ENCODE measurements at places on chromosomes 7 and 10.

DNA sequence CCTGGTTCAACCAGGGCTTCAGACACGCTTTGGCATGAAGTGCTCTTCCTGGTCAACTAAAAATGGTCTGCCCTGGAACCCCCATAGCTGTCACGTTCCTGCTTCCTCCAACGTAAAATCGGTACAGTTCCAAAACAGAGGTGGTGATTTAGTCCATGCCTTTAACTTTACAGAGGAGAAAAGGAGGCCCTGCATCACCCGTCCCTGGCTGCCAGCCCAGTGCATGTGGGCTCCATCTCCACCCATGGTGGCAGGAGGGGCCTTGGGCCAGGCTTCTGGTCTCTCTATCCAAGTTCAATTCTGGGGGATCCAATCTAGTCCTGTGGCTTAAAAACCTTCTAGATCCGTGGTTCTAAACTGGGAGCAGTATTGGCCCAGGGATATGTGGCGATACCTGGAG is 18.7 kb downstream of the ECHDC3 start:
- no peak for DNase-seq

- DNase-seq = no peak
Observed at GRCh38 chr10:98424295-98425254, 9.6 kb upstream of the PYROXD2 start.

DNA sequence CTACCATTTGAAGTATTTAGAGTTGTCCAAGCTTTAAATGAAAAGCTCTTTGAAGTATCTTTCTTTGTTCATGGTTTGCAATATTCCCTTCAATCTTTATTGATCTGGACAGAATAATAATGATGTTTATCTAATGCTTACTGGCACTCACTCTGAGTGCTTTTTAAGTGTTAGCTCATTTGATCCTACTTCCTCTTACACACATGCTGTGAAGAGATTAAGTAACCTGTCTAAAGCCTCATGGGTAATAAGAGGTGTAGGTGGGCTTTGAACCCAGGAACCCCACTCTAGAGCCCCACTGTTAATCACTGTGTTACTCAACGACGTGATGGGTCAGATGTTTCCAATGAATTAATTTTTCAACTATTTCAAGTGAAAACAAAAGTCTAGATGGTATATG is 31.1 kb upstream of the ADD3 start:
- DNase-seq = no peak

GRCh38 chr7:112997831-112998230 is 88.8 kb downstream of the GPR85 start:
- DNase-seq = no peak

DNA sequence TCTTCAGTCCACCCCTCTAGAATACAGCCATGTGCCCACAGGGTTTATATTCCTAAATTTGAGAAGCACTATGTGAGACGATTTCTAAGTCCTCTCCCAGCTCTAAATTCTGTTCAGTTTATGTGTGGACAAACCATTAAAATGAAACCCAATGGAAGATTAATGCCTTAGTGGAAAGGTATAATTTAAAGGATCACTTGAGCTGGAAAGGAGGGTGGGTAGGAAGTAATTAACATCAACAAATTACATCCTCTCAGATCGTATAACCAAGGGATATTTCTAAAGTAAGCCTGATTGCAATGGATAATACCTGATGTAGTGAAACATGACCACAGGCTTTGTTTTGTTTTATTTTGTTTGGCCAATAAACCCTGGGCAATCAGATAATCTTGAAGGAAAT is 511.0 kb upstream of the COBL start:
- no peak for DNase-seq

DNA sequence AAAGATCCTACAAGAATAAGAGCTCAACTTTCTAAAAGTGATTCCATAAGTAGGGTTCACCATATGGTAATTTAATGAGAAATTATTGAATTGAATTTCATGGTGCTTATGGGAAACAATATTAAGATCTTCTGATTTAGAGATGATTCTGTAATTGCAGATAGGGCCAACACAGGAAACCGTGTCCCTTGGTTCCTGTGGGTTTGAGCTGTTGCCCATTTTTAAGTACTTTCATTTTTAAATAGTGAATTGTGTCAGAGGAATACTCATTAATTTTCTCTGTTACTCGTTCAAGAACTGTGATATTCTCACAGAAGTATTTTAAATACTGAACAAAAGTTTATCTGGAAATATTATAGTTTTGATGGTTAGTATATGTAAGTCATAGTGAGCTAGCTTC is 129.2 kb downstream of the SRI start:
- DNase-seq = no peak

DNA sequence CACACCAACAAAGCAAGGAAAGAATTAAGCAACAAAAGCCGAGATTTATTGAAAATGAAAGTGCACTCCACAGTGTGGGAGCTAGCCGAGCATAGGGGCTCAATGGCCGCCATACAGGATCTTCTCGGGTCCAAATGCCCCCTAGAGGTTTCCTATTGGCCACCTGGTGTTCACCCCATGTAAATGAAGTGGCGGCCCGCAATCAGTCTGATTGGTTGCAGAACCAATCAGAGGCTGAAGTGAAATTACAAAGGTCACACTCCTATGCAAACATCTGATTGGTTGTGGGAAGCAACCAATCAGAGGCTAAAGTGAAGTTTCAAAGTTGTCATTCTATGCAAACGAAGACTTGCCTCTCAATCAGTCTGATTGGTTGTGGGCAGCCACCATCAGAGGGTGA is 61.8 kb upstream of the SLC35B4 start:
- no peak for DNase-seq

- DNase-seq = no peak
Observed at GRCh38 chr7:143448429-143448828, 5.2 kb downstream of the TAS2R60 start.

DNA sequence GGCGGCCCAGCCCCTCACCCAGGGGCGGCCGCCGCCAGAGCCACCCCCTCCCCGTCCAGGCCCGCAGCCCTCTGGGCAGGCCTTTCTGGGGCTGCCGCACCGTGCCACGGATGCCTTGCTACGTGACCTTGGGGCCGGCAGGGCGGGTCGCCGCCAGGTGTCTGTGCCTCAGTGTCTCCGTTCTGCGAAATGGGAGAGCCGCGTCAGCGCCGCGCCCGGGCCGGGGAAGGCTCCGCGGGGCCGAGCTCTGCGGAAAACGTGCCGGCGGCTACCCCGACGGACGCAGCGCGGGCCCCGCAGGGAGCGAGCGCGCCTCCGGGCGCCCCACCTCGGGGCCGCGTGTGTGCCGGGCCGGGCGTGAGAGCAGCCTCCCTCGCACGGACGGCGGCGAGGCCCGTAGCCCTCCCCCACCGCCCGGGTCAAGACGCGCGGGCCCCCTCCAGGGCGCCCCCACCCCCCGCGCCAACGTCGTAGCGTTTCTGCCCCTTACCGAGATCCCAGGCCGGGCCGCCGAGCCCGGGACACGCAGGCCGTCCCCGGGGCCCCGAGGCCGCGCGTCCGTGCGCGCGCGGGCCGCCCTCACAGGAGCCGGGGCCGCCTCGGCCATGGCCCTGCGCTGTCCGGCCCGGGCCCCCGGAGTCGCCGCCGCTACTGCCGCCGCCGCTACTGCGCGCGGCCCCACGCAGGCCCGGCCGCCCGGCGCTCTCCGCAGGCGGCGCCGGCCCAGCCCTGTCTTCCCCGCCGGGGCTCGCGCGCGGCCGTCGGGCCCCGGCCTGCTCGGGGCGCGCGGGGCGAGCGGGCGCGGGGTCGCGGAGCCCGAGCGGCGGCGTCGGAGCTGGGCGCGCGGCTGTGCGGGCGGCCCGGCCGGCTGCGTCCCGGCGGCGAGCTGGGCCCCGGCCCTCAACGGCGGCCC is 1.1 kb downstream of the ZNF777 start:
- peak; percentile 43 for DNase-seq

DNA sequence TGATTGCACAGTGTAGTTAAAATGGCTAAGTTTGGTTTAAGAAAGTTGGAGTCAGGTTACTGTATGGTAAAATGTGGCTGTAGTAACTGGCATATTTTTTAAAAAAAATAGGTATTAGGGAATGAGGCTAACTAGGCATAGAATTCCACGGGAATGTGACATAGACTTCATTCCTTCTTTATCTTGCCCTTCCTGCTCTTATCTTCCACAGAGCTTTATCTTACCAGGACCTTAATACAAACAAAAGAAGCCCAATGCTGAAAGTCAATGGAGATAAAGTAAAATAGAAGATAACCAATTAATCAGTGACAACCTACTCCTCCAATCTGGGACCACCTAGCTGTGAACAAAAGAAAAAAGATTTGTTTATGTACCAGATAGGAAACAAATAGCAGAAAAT is 58.1 kb downstream of the TET1 start:
- DNase-seq = no peak

GRCh38 chr7:149302222-149302621 is 40.2 kb downstream of the ZNF783 start:
- no peak for DNase-seq

DNA sequence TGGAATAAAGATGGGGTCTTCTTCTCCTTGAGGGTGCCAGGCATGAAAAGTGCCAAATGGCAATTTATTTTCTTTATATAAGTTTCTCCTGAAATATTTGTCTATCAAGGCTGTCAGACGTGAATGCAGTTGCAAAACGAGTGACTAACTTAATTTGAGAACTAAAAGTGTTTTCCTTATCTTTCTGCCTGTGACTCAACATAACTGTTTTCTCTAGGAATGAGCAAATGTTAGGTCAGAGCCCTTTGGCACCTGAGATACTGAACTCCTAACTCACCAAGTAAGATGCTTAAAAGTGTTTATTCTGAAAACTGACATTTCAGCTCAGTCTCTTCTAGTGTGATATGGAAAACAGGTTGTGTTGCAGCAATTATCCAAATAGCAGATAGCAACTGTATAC is 197.0 kb downstream of the STK31 start:
- no peak for DNase-seq

GRCh38 chr10:62610649-62611229 is 193.8 kb upstream of the ADO start:
- peak; percentile 87 for DNase-seq

DNA sequence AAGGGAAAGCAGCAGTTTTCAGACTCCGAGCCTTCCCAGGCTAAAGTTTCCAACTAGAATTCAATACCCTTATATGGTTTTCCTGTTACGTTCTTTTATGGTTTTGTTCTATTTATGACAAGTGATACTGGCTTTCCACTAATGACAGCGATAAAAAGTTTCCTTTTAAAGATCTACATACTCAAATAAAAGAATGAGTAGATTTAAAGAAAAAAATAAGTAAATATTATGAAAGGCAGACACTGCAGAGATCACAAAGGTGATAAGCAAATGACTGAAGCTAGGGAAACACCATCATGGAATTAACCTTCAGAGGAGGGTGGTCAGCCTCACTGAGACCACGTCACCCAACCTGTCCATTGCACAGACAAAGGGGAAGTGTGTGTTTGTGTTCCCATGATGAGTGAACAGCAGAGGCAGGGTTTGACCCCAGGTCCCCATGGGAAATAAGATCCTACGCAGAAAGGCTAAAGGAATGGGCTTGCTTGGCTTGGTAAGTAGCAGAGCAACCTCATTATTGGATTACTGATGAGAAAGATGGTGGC is 4.0 kb downstream of the VSIR start:
- DNase-seq = peak; percentile 41

- no peak for DNase-seq
Observed at GRCh38 chr7:20474249-20474648, 141.2 kb upstream of the ABCB5 start.

GRCh38 chr10:80211786-80212185 is 6.4 kb upstream of the ANXA11 start:
- DNase-seq = no peak

DNA sequence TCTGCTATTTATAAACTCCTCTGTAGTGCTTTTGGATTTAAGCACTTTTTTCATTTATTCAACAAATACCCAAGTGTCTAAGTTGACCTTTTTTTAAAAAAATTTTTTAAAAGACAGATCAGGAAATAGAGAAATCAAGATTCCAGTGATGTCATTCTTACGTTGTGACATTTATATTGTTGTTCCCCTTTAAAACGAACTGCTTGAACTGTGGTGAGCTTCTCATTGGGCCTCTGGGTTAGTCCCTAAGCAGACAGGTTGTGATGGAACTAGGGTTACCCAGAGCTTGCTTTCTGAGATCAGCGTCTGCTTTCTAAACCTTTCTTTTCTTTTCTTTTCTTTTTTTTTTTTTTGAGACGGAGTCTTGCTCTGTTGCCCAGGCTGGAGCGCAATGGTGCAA is 22.4 kb downstream of the GATA3 start:
- DNase-seq = no peak

DNA sequence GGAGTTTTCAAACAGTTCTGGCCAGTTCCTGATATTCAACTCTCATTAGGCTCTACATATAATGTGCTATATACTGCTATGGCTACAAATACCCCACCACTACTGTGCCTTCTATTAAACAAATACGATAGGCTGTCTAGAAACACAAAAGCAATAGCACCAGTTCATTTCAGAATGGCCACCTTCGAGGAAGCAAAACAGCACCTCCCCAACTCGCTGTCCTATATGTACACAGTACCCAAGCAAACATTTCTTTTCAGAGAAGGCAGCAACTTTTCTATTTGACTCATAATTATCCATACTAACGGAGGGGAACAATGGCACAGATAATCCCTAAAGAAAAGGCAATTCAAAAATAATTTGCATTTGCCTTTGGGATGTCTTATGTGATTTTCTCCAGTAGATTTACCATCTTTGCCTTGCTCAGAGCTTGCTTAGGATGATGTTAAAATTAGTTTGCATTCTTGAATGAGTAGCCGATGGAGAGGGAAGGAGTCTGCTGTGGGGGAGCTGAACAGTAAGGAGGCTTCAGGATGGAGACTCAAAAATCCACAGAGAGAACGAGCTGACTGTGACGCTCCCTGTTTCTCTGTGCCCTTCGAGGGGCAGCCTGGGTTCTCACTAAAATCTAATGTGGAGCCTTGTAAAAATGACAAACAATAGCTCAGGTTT is 218.7 kb downstream of the FANK1 start:
- DNase-seq = no peak

GRCh38 chr10:18216482-18216881 is 76.3 kb downstream of the CACNB2 start:
- no peak for DNase-seq

GRCh38 chr10:44389556-44389955 is 4.7 kb upstream of the CXCL12 start:
- no peak for DNase-seq

All from activated CD4-positive, alpha-beta T cell treated with anti-CD3 and anti-CD28 coated beads, Interleukin-2, Interleukin-6, amounts not matched to agents 100 ng/mL and 50 ng/mL, durations not matched to agents 16 hours and 8 hours (primary cell).